RKO (cell line): ENCODE measurements at places on chromosomes 12 and 14.

DNA sequence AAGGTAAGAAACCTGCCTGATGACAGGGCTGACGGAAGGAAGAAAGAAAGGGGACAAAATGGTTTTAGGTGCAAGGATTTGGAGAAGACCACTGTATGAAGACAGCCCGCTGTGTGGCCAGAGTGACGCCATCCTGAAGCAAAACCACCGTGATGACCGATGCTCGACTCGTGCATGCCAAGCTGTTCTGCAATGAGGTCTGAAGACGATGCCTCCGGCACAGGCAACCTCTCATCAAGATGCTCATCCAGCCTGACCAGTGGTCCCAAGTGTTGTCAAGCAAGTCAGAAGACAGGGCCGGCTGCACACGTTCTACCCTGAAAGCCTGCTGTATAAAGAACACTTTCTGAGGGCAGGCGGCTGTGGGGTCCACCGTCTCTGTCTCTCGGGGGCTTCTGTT lies 34.8 kb downstream of the STX2 start:
- no peak for DNase-seq

GRCh38 chr14:95044463-95045105 lies 112.7 kb downstream of the DICER1 start:
- DNase-seq = no peak

DNA sequence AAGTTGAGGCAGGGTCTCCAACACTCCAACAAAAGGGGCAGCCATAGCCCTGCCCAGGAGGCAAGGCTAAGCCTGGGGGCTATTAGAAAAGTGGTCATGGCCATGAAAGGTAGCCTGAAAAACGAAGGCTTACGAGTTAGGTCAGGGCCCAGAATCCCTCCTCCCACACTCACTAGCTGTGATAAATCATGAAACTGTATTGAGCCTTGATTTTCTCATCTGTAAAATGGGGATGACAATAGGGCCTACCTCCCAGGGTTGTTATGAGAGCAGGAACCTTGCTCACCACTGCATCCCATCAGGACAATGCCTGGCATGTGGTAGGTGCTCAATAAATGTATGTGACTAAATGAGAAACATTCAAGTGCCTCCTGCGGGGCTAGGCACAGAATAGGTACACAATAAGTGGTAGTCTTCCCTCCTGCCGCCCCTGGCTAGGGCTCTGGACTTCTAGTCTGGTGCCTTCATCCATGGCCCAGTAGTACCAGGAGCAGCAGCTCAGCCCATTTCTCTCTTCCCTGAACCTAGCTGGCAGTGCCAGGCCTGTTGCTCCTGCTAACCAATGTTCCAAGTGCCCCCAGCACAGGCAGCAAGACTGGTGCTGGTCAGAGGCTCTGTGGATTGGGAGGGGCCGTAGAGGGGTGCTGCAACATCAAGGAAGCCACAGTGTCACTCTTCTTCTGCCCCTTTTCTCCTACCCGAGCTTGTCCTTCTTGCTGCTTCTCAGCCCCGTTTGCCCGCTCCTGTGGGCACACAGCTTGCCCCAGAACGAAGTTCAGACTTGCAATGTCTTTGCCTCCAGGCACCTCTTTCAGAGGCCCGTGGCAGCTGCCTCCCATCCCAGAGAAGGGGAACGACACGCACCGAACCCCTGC lies 7.8 kb downstream of the PGF start:
- DNase-seq = no peak

DNA sequence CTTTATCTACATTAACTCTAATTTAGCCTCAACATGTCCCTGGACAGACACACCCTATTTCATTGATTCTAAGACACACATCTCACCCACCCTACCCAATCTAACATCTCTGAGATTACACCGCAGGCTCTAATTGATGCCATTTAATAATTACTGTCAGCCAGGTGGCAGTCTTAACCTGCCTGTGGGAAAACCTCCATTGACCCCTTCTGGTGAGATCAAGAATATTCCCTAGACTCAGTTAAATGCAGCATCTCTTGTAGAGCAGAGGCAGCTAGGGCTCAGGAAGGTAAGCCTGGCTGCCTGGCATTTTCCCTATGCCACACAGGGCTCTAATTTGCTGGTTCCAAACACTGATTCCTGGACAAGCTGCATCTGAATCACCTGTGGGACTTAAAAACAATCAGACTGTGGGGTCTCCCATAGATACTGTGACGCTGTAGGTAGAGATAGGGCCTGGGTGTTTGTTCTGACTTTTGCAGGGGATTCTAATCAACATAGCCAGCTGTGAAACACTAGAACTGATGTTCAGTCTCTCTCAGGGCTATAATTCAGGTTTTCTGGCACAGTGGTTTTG lies 14.3 kb downstream of the MCRS1 start:
- peak; percentile 44 for DNase-seq

GRCh38 chr12:16796168-16796567 lies 190.2 kb upstream of the LMO3 start:
- DNase-seq = no peak

DNA sequence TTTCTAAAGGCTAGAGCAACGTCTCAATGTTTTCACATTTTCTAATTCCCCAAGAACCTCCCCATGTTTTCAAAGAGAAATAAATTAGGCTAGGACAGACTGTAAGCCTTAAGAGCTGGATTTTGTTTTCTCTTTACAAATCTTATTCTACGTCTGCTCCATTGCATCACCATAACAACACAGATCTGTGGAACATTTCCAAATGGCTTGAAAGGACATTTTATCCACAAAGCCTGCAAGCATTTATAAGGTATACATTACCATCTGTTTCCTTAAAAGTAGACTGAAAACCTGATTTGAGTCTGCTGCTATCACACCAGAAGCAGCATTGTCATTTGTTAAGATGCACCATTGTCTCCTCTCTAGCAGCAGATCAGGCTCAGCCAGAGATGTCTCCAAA lies 115.3 kb upstream of the PLEKHA5 start:
- no peak for DNase-seq

- DNase-seq = no peak
Observed at GRCh38 chr14:99118946-99119345, 153.1 kb downstream of the BCL11B start.

GRCh38 chr12:114901316-114901715 lies 217.3 kb upstream of the TBX3 start:
- no peak for DNase-seq

DNA sequence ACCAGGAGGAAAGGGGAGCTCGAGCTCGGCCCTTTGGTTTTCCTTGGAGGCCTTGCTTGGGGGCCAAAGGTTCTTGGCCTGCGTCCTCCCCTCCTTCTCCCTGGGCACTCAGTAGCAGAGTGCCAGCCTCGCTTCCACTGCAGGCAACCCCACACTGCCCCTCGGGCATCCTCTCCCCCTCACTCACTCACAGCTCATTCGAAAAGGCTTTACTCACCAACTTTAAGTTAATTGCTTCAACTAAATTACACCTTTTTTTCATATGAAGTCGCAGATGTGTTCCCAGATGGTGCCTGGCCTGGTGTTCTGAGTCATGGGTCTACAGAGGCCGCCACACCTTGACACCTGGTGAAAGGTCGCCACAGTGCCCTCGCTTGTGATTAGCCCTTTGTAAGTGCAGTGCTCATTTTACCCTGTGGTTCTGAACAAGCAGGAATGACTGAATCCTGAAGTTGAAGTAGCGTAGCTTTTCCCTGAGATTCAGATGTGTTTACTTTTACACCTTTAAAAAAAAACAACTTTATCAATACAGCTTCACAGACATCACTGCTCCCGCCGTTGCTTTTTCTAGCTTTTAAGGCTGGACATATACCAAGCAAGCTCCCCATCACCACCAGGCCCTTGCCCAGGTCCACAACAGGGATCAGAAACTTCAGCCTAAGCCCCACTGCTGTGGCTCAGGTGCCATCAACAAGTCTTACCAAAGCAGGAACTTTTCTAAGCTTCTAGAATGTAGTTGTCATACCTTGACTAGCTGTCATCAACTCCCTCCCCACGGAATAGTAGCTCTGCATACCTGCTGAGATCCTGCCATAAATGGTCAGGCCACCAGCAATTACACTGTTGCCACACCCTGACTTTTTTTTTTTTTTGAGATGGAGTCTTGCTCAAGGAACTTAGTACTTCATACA lies 20.3 kb upstream of the ADIPOR2 start:
- no peak for DNase-seq

DNA sequence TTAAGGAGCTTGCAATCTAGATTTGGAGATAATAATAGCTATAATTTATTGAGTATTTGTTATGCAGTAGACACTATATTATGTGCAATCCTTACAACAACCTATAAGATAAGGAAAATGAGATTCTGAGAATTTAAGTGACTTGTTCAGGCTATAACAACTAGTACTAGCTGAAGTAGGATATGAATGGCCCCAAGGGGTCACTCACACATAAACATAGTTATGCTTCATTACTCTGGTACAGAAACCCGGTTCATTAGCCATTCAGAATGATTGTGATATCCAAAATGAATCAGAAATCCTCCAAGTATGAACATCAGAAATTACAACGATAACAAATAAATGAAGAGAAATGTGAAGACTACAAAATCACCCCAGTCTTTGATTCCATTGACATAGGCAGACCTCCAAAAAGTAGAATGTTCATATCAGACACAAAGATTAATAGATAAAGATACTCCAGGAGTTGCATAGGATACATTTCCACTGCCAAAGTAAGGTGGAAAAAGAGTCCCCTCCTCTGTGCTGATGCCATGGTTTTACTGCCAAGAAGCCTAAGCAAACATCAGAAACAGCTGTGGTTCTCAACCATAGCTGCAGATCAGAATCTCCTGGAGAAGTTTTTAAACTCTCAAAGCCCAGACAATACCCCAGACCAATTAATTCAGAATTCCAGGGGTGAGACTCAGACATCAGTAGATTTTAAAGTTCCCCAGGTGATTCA lies 8.6 kb upstream of the NID2 start:
- no peak for DNase-seq

GRCh38 chr12:24730489-24730896 lies 218.4 kb downstream of the BCAT1 start:
- DNase-seq = no peak

DNA sequence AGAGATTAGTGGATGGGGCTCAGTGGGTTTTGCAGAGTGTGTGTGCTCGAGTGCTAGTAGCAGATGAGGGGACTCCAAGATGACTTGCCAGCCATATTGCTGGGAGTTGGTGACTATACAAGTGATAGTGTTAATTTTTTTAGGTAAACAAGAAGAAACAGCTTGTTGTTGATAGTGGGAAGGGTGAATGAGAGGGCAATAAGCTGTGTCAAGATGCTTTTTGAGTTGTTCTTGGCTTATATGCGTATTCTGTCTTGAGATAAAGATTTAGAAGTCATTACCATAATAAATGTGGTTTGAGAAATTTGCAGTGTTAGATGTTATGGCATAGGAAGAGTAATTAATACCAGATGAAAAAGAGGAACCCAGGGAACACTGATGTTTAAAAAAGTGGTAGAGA lies 75.3 kb downstream of the RCOR1 start:
- no peak for DNase-seq

DNA sequence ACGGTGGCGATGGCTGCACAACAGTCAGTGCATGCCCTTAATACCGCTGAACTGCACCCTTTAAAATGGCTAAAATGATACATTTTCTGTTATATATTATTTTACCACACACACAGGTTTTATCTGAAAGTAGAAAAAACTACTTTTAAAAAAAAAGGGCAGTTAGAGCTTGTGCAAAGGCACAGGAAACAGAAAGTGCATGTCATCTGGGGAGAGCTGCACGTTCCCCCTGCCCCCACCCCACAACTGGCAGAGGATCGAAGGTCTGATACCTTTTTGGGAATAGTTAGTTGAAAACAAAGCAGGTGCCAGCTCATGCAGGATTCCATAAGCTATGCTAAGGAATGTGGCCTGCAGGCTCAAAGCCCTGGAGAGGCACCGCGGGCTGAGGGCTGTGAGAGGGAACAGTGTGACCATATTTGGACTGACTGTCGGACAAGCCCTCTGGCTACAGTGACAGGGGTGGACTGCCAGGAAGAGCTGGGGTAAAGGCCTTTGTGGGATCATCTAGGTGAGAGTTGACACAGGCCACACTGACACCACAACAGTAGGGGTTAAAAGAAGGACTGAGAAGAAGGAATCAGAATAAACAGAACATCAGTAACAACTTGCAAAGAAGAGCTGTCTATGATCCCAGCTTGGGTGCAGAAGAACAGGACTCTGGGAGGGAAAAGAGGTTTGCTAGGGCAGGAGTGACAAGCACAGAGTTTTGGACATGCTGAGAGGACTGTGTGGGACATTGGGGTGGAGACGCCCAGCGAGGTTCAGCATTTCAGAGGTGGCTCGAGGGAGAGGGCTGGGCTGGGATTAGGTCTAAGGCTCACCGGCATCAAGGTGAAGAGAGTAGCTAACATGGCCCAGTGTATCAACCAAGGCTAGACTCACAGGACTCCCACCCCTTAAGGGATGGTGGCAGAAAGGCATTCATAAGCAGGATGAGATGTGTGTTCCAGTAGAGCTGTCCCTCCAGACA lies 54.6 kb downstream of the ACTN1 start:
- no peak for DNase-seq

GRCh38 chr12:92030618-92031017 lies 115.0 kb downstream of the BTG1 start:
- no peak for DNase-seq

DNA sequence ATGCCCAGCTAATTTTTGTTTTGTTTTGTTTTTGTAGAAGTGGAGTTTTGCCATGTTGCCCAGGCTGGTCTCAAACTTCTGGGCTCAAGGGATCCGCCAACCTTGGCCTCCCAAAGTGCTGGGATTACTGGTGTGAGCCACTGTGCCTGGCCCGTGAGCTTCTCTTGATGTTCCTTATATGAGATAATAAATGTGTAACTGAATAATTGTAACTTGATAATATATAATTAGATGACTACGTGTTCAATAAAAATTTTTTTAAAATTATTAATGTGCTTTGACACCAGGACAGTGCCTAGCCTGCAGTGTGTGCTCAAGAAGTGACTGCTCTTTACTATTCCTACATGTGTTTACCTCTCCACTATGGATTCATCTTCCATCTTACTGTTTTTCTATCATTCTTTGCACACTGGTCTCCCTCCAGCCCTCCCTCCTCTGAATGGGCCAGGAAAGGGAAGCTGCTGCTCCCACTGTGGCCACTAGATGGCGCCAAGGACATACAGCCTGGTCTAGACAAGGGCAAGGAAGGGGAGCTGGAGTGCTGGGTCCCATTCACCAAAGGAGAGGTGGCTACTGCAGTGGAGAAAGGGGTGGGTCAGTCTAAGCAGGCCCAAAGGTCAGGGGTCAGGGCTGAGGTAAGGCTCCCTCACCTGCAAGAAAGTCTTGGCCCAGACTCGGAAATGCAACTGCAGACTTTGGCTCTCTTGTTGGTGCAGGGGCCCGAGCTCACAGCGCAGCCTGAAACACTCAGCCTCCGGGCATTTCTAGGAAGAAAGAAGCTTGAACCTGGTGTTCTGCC lies 14.7 kb upstream of the ZNF385A start:
- peak; percentile 78 for DNase-seq

GRCh38 chr14:63672417-63673180 lies 30.9 kb upstream of the WDR89 start:
- no peak for DNase-seq

GRCh38 chr12:63348556-63348955 lies 197.6 kb upstream of the AVPR1A start:
- DNase-seq = no peak
